ENCODE measurements at places on chromosomes 13 and 19. TPM values are rescaled to one million over a fixed set of nuclear protein-coding genes. Genes with fewer than 3 reads are reported as not detected.

The BEST2 gene
- total RNA-seq, result not detected

- no peak for DNase-seq
Observed at GRCh38 chr19:46387713-46388130, 25.6 kb downstream of the CCDC8 start.

GRCh38 chr13:113806104-113806471 lies 47.1 kb downstream of the TMEM255B start:
- DNase-seq, result no peak

DNA sequence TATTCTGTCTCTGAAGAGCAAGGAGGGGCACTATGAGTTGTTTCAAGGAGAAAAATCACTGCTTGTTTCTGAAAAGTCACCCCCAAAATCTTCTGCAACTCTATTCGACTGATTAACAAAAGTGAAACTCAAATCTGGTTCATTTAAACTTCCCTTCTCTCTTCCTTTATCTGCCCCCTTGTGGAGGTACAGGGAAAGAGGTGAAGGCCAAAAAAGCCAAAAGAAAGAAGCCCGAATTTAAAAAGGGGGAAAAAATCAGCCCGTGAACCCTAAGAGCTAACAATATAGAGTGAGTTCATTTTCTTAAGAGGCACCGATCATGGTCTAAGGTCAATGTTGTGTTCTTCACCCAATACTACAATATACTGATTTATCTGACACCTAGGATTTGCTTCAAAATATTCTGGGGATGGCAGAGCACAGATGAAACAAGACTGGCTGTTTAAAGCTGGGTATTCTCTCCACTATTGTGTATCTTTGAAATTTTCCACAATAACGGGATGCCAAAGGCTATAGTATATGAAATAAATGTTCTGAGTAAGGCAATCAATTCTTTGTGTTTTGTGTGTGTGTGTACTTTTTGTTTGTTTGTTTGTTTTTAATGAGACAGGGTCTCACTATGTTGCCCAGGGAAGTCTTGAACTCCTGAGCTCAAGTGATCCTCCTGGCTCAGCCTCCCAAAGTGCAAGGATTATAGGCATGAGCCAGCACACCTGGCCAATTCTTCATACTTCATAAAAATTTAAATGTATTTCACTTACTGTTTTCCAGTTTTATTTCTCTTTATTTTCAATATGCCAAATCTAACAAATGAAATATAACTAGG lies 55.0 kb upstream of the EEF1AKMT1 start:
- DNase-seq, result peak; percentile 71

GRCh38 chr13:33745370-33746324 lies 72.3 kb upstream of the RFC3 start:
- no peak for DNase-seq

The MAB21L1 gene
- total RNA-seq, result not detected

- no peak for DNase-seq
Observed at GRCh38 chr19:11736696-11737095, 2.0 kb downstream of the ZNF823 start.

GRCh38 chr19:6092329-6093286 lies 17.7 kb downstream of the RFX2 start:
- peak; percentile 70 for DNase-seq

DNA sequence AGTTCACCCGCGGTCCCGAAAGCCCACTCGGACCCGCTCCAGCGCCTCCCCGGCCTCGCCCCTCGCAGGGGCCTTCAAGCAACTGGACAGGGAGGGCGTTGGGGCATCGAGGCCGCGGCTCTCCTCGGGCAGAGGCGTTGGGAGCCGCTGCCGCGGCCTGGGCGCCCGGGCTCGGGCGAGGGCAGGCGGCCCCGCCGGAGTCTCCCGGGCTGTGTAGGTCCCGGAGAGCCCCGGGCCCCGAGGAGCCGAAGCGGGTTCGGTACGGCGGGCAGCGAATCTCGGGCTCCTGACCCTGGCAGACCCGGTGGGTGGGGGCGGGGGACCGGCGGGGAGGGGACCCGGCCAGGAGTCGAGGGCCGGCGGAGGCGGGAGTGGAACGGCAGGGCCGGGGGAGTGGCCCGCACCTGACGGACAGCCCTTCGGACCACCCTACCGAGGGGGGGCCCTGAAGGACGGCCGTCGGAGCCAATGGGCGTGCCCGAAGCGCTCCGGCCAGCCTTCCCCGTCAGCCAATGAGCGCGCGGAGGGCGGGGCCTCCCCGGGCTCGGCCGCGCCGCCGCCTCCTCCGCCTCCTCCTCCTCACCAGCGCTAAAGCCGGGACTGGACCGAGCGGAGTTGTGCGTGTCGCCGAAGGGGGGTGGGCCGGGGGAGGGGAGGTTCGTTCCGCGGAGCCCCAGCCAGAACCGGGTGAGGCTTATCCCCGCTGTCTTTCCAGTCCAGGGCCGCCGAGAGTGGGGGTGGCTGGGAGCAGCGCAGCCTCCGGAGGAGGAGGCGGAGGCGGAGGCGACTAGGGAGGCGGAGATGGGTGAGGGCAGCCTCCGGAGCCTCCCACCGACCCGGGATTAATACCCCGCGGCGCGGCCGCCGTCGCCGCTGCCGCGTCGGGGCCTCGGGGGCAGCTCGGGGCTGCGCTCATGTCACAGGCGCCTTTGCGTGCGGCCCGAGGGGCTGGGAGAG lies at the start of gene ZMYM2:
TSS of gene ZMYM2 (plus strand) at position 573 of the 957 bp plus-strand sequence. CDS start 34,346 bp downstream, outside the sequence.
- DNase-seq, result peak; percentile 97

The CBY2 gene
- total RNA-seq, result not detected

DNA sequence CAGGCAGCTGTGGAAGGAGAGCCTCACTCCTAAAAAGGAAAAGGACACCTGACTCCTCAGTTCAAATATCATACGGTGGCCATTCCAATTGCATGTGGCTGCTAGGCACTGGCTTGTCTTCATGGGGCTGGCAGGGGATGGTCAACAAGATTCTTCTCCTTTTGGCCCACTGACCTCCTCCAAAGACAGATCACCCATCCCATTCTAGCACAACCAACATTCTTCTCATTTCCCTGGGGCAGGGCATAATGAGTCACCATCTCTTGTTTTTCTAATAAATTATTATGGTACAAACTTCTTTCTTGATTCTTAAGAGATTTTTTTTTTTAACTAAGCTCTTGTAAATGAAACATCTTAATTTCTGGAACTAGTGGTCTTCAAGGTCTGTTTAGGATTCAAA lies 136.7 kb upstream of the NBEA start:
- DNase-seq, result no peak

DNA sequence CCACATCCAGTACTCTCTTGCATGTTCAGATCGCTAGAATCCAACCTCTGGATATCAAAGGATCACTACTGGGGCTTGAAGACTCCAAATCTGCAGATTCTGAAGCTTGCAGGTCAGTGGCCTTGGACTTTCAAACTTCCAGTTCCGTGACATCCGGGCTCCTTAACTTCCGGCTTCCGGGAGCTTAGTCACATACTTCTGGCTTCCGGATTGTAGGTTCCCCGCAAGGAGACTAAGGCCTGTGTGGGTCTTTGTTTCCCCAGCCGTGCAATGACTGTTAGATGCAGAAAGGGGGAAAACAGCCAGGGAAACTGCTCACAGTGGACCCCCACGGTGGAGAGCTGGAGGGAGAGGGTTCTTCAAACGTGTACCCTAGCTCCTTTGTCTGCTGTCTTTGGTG lies 41.4 kb downstream of the ZNF333 start:
- DNase-seq, result no peak

DNA sequence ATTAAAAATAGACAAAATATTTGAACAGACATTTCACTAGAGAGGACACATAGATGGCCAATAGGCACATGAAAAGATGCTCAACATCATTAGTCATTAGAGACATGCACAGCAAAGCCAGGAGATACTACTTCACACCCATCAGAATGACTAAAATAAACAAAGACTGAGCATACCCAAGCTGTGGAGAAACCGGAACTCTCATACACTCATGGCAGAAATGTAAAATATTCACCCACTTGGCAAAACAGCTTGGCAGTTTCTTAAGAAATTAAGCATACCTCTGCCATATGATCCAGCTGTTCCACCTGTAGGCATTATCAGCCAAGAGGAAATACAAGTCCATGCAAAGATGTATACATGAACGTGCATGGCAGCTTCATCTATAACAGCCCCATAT lies 213.4 kb downstream of the TSHZ3 start:
- no peak for DNase-seq

GRCh38 chr19:36420961-36421748 lies 2.7 kb upstream of the ZFP82 start:
- DNase-seq, result peak; percentile 33

DNA sequence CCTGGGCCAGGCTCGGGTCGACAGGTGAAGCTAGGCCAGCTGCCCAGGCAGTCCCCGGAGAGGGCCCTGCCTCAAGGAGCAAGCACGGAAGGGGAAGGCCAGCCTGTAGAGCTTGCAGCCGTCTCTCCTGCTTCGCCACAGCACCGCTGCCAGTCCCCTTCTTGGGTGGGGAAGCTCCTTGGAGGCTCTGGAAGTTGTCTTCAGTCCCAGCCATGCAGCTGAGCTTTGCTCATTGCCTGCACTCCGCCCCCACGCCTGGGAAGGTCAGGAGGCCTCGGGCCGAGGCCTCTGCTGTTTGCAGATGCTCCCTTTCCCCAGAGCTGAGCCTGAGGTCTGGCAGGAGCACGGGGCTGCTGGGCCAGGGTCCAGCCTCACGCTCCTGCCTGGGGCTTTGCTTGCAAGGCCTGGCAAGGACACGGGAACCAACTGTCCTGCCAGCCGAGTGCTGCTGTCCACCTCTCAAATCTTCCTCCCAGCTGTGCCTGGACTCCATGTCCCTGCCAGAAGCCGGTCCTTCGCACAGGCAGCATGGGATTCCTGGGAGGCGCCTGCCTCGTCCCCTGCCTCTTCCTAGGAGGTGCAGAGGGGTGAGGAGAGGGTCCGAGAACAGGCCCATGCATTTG lies 13.3 kb downstream of the PLEKHF1 start:
- DNase-seq, result no peak

- DNase-seq, result no peak
Observed at GRCh38 chr13:111515635-111516034, 195.2 kb downstream of the TEX29 start.

The P2RY11 gene
- total RNA-seq, result 10.7 TPM

GRCh38 chr19:5150902-5151741 lies 182.2 kb downstream of the KDM4B start:
- no peak for DNase-seq

DNA sequence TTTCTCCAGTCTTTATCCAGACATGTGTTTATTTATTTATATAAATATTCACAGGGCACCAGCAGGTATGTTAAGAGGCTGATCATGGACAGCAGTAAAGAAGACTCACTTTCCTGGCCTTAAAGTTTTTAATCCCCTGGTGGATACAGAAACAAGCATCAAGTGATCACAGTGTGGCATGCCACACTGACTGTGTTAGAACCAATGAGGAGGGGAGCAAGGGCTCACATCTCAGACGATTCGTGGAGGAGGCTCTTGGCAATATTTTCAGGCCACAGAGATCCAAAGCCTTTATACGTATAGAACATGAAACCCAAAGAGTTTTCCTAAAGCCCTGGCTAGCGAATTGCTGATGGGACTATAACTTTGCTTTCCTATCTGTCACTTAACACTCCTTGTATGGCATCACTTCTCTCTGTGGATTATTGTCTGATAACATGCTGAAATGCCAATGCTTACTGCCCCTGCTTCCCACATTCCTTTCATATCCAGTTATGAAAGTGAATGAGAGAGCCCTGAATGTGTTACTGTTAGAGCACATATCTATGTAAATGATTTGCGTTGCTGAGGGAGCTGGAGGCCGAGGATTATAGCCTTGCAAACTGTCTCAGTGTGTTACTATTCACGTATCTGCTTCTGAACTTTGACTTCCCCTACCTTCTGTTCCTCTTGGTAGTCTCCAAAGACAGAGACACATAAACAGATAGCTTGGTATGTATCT lies 37.6 kb downstream of the POLR1D start:
- DNase-seq, result no peak

DNA sequence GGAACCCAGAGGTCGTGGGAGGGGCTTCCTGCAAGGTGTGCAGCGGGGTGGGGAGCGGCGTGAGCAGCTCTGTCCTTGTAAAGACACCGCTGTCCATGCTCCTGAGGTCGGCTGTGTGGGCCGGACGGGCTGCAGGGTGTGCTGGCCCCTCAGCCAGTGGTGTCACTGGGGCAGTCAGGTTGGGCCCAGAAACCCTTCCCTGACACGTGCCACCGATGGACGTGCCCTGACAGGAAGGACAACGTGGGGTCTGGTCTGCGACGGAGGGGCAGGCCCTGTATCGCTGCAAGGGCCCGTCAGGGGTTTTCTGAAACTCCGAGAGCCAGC lies 4.2 kb upstream of the RPS15 start:
- no peak for DNase-seq

GRCh38 chr19:38888876-38889275 lies 10.5 kb downstream of the SIRT2 start:
- no peak for DNase-seq

- no peak for DNase-seq
Observed at GRCh38 chr19:23957660-23958281, 43.1 kb downstream of the ZNF726 start.

- no peak for DNase-seq
Observed at GRCh38 chr13:63632321-63632720, 2216.7 kb upstream of the PCDH20 start.

GRCh38 chr19:12866416-12867119 lies 14.7 kb downstream of the DNASE2 start:
- no peak for DNase-seq

GRCh38 chr13:112575675-112576074 lies 12.3 kb downstream of the TUBGCP3 start:
- peak; percentile 31 for DNase-seq

DNA sequence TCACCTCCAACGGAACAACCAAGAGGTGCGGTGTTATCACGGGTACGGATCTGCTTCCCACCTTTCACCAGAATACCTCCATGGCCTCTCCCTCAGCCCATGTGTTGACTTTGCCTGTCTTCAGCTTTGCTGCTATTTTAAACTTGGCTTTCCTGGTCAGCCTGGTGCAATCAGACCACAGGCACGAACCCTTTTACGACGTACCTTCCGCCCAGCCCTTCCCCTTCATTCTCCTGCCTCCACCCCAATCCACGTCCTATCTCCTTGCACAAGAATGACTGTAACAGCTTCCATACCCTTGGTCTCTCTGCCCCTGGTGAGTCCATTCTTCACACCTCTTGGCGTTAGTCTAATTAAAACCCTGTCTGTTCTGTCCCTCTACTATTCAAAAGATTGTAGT lies 431.7 kb downstream of the EFNB2 start:
- no peak for DNase-seq

The ZNF728 gene
- total RNA-seq, result not detected

GRCh38 chr13:73304442-73304841 lies 245.6 kb downstream of the KLF5 start:
- DNase-seq, result no peak

The ZNF547 gene
- 3.2 TPM for total RNA-seq

DNA sequence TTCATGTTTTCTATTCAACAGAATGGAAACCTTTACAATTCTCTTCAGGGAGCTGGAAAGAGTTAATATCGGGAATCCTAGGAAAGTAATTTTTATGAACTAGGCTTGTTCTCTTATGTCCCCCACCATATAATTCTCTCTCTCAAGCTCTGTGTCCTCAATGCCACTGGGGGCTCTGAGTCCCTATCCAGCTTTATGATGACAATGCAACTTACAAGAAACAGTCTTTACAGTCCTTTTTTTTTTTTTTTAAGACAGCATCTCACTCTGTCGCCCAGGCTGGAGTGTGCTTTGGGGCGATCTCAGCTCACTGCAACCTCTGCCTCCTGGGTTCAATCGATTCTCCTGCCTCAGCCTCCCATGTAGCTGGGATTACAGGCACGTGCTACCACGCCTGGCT lies 31.2 kb upstream of the TM9SF2 start:
- no peak for DNase-seq

GRCh38 chr13:95870421-95870820 lies 182.8 kb downstream of the UGGT2 start:
- no peak for DNase-seq

- DNase-seq, result no peak
Observed at GRCh38 chr13:50519866-50520265, 323.6 kb downstream of the DLEU7 start.
